NCI-H526 treated with DMSO at 0.1 percent for 48 hours (cell line): ENCODE measurements at places on chromosomes 12 and 14.

GRCh38 chr12:12719496-12719895 is 2.3 kb downstream of the CDKN1B start:
- peak; percentile 68 for DNase-seq

DNA sequence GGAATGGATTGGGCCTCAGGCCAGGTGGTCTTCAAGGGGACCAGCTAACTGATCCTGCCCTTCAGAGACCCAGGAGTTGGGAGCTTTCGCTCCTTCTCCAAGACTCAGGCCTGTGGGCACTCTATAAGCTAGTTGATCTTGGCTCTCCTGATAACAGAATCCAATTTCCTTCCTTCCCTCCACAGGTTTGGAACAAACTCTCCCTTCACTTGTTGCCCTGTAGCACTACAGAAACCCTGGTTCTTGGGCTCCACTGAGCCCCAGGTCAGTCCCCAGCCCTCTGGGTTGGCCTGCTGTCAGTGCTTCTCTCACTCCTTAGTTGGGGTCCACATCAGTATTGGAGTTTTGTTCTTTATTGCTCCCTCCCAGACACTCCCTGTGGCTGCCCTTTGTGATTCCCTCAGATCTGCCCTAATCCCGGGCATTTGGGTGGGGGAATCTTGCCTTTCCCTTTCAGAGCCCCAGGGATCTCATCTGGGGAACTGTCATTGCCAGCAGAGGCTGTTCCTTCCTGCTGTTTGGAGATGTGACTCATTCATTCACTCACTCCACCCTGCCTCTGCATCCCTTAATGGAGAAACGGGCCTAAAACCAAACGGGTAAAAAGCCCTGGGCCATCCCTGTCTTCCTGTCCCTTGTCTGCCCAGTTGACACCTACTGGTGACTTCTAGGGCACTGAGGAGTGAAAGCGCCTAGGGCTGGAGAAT is 4.4 kb upstream of the GPD1 start:
- DNase-seq: no peak

- DNase-seq: no peak
Measured at GRCh38 chr14:99944241-99944651, 121.0 kb upstream of the EVL start.

DNA sequence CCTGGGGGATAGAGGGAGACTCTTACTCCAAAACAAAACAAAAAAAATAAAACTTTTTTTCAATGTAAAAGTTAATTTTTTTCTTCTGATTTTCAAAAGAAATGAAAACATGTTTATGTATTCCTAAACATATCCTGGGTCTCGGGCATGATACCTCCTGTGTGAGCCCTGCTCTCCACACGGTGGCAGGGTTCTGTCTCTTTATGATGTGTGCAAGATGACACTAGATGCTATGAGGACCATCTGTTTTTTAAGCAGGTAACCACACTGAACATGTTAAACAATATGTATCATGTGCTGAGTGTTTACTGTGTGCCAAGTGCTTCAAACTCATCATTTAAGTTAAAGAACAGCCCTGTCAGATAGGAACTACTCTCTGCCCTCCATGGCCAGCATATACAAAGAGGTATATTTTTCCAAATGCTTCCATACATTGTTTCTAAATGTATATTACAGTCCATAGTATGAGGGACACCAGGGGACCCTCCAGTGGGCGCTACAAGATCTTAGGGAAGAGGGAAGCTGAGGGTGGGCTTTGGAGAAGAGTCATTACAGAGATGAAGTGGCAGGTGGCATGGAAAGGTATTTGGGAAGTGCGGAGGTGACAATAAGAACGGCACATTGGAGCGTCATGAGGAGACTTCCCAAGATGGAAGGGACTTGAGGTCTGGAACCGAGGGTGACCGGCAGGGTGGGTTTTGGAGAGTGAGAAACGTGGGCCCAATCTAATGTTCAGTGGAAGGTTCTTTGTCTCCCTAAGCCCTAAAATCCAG is 28.5 kb downstream of the FOS start:
- DNase-seq: peak; percentile 39

GRCh38 chr12:50297027-50297426 is 13.7 kb upstream of the LIMA1 start:
- DNase-seq: no peak

GRCh38 chr14:21527318-21527679 is 1.2 kb upstream of the SALL2 start:
- DNase-seq: no peak

DNA sequence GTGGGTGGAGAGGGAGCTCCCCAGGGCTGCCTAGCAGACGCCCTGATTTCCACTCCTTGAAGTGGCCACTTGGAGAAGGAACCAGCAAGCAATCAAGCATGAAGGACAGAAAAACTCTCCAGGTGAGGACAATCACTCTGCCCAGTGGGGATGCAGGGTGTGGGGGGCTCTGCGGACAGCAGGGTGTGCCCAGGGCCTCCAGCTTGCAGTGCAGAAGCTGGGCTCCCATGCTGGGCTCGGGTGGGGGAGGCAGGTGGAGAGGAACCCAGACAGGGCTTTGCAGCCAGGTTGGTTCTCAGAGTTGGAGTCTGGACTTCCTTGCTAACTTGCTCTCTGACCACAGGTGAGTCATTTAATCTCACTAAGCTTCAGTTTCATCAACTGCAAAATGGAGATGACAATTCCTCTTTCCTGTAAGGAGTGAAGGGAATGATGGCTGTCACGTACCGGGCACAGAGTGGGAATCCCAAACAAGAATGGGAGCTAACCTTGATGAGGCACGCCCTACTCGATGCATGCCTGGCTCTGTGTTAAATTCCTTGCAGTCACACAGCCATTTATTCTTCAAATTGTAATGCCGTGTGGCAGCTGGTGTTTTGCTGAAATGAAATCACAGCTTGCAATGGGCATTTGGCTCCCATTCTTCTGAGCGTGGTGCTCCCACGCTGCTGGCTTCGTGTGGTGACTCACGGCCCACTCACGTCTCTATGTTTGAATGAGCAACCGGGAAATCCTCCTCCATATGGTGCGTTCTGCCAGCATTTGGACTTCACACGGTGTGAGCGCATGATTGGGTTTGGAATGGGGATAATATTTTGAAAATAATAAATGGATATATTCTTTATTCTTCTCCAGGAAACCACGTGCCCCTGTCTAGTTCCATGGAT is 75.2 kb downstream of the PRIMA1 start:
- DNase-seq: no peak

DNA sequence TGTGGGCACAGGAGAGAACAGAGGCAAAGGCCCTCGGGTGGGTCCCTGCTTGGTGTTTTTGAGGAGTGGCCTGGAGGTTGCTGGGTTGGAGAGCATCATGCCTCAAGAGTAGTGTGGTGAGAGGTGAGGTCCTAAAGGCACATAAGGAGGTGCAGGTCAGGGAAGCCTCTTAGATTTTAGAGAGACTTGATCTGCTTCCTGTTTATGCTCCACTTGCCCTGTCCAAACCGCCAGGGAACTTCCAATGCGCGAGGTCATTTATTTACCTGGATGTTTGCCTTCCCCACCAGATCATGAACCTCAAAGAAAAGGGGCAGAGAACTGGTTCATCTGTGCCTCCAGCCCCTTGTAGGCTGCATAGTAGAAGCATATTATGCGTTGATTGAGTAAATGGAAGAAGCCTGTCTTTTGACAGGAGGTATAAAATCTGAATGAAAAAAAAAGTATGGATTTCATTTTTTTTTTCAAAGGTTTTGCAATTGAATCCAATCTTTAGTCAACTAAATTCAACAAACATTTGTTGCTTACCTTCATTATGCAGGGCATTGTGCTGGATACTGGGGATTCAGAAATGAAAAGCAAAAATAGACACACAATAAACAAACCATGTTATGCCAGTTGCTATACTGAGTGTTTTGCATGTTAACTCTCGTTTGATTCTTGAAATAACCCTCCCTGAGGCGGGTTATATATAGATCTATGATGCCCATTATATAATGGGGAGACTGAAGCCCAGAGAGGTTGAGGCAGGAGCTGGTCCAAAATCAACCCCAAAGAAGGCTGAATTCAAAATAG is 485.2 kb downstream of the VRK1 start:
- peak; percentile 90 for DNase-seq
